ENCODE measurements at places on chromosomes 5 and 9.
A peak's percentile ranks its signal among the peaks of the same experiment; 100 is the strongest.

DNA sequence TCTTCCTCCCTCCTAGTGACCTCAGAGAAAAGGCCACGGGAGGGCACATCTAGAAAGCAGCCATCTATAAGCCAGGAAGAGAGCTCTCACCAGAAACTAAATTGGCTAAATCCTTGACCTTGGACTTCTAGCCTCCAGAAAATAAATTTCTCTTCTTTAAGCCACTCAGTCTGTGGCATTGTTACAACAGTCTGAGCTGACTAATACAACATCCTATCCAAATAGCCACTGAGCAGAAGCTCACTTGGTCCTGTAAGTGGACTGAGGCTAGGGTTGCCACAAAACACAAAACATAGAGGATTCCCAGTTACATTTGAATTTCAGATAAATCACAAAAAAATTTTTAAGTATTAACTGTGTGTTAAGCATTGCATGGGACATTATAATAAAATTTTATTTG, 383.4 kb downstream of the MLLT3 start:
- no peak for DNase-seq

DNA sequence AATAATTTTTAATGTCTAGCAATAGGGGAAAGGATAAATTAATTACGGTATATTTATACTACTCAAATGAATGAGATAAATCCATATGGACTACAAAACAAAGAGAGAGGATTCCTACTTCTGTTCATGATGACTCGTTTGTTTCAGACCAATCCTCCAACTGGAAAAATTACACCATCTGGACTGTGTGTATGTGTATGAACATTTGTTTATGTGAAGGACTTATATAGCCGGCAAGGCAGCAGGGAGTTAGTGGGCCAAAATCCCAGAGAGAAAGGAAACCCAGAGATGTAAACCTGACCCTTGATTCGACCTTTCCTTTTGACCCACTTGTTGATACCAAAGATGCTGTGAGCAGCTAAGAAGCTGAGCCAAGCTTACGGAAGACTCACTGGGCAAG, 20.1 kb downstream of the PDE6A start:
- no peak for DNase-seq

DNA sequence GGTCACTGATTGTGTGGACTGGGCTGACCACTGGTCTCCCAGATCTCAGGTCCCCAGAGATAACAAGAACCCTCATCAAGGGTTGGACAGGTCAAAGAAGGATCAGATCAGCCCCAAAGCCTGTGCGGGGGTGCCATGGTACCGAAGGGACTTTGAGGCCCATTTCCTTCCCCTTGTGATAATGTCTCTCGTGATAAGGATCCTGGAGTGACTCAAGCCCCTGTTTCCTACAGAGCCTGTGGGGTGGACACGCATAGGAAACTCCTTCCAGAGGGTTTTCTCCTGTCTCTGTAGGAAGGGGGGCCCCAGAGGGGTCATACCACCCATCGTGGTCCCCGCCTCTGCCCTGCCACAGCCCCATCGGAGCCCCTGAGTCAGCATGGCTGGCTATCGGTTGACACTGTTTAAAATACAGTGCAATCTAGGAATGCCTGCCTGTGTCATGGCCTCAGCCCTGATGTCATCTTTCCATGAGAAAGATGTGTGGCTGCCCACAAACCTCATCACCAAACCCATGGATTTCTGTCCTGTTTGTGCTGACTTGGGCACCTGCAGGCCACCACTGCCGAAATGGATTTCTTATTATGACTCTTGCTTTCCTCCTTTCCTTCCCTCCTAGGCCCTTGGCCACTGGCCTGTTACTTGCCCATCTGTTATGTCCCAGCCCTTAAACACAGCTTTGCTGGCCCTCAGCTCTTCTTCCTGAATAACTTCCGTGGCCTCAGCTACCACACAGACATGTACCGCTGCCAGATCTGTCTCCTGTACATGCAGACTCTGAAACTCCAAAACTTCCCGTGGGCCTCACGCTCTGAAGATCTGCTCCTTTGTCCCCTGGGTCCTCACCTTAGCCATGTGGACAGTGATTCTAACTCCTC, 2.9 kb upstream of the CSF2 start:
- DNase-seq, result peak; percentile 25

- DNase-seq, result no peak
Measured at GRCh38 chr9:124146031-124146561, 111.7 kb upstream of the NEK6 start.

DNA sequence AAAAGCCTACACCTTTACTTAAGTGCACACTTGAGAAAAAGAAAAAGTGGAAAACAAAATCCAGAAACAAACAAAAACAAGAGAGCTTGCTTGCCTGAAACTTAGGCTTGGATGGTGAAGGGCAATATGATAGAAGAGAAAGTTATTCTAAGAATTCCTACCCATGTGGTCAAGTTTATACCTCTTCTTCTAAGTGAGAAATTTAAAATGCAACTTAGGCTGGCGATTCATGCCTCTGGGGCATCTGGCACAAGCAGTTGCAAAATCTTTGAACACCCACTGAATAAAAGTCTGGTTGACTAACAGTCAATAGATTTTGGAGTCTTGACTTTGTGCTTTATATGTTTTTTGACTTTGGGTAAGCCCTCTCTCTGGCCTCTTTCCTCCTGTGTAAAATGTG, 239.6 kb downstream of the KDM4C start:
- no peak for DNase-seq

GRCh38 chr5:53917095-53917494, 356.7 kb downstream of the NDUFS4 start:
- DNase-seq, result peak; percentile 56

- no peak for DNase-seq
Measured at GRCh38 chr5:135221187-135221473, 177.9 kb downstream of the MACROH2A1 start.

GRCh38 chr5:67636091-67636490, 439.5 kb upstream of the CD180 start:
- DNase-seq, result no peak

GRCh38 chr5:14179446-14179845, 36.3 kb downstream of the TRIO start:
- DNase-seq, result peak; percentile 79

- no peak for DNase-seq
Measured at GRCh38 chr5:172413601-172414171, 40.6 kb downstream of the SH3PXD2B start.

- DNase-seq, result no peak
Measured at GRCh38 chr9:126777733-126778132, 27.1 kb upstream of the ZBTB43 start.

- DNase-seq, result no peak
Measured at GRCh38 chr9:6961845-6962522, 204.2 kb downstream of the KDM4C start.

GRCh38 chr5:164679461-164679860, 1174.0 kb downstream of the MAT2B start:
- no peak for DNase-seq

GRCh38 chr9:82526577-82526976, 536.4 kb downstream of the RASEF start:
- DNase-seq, result peak; percentile 45

GRCh38 chr9:98075332-98075805, 18.8 kb downstream of the NANS start:
- peak; percentile 48 for DNase-seq

GRCh38 chr5:74903165-74903787, 37.1 kb upstream of the FAM169A start:
- no peak for DNase-seq

- DNase-seq, result no peak
Measured at GRCh38 chr5:178469975-178470759, 120.0 kb downstream of the COL23A1 start.

DNA sequence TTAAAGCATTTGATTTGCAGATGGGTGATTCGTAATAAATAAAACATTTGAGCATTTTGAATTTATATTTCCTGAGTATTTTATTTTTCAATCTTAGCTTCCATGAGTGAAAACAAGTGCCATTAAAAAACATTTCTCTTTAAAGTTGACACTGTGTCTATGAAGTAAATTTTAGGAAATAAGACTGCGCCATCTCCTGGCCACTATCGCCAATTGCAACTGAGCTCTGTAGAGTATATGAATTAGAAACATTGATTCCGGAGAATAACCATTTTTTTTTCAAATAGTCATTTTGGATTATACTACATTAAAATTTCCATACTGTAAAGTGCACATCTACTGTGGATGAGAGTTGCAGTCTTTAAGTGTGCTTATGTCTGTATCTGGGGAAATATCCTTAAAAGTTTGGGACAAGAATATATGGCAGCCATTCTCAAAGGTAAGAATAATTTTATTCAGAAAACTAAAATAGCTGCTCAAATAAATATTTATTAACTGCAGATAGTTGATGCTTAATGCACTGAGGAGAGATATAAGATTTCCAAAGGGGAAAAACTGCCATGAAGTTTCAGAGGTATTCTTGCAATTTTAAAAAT, 5.9 kb downstream of the DMRTA1 start:
- DNase-seq, result peak; percentile 36

- no peak for DNase-seq
Measured at GRCh38 chr5:178365501-178366440, 133.2 kb upstream of the PHYKPL start.

- no peak for DNase-seq
Measured at GRCh38 chr5:17694371-17694770, 60.1 kb downstream of the TAF11L14 start.

DNA sequence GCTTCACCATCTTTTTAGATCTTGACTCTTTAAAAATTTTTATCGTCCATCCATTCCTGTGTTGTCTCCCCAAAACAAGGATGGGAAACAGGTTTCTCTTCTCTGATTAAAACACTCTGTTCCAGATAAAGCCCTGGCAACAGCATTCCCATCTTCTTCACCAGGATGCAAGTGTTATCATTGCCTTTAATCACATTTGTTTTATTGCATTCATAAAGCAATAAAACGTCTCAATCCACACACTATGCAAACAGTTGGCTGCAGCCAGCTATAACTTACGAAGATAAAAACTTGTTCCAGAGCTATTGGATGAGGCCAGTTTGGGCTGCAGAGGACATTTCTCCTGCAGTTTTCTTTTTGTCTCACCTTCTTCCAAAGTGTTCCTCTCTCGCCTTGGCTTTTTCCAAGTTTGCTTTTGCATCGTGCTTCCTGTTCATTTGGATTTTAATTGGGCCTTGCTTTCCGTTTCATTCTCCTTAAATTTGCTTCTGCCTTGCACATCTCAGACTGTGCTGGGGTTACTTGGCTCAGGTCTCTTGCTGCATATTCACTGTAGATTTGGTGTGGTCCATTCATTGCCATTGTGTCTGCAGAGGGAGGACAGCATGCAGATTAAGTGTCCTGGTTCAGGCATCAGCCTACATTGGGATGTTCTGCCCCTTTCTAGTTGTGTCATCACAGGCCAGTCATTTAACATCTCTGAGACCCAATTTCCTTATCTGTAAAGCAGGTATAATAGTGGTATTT, 136.5 kb upstream of the LIFR start:
- no peak for DNase-seq

DNA sequence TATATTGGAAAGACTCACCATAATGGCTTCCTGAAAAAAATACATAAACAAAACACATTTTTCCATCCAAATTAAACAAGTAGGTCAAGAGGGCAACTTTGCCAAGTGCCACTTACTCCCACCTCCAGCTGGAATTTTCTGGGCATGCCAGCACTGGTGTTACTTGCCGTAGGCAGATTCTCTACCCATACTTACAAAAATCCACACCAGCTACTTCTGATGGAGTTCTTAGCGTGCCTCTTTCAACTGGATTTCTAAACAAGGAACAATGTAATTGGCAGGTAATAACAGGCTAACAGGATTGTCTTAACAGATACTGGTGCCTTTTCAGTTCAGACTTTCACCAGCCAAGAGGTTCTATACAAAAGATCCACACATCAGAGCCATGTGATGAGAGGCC, 301.4 kb downstream of the MLLT3 start:
- DNase-seq, result no peak

- DNase-seq, result no peak
Measured at GRCh38 chr9:76474419-76474818, 15.4 kb downstream of the GCNT1 start.

GRCh38 chr5:173103411-173103810, 40.9 kb upstream of the BNIP1 start:
- no peak for DNase-seq

DNA sequence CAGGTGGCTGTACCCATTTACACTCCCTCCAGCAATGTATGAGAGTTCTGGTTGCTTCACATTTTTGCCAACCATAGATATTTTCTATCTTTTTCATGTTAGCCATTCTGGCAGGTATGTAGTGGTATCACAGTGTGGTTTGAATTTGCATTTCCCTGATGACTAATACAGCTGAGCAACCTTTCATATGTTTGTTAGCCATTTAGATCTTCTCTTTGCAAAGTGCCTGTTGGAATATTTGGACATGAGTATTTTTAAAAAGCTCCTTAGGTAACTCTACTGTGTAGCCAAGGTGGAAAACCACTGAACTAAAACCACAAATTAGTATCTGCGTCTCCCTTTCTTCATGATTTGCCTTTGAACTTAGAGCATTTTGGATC, 31.9 kb downstream of the IRF1 start:
- peak; percentile 70 for DNase-seq

DNA sequence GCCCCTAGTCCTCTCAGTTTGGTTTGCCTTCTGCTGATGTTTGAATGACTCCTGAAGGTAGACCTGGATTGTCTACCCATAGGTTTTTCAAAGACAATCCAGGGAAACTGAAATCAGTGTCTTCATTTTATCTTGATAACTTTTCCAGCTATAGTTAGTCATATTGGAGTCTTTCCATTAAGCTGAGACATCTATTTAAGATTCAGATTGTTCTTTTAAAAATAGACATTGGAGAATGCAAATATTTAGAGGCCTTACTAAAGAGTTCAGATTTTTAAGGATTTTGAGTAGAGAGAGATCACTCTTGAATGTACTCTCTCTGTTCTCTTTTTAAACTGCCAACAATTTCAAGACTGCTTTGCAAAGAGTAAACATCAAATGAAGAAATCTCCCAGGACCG, 69.1 kb downstream of the GDNF start:
- peak; percentile 27 for DNase-seq

GRCh38 chr5:134020188-134020587, 15.4 kb upstream of the VDAC1 start:
- no peak for DNase-seq

GRCh38 chr9:15972760-15973159, 419.9 kb downstream of the CCDC171 start:
- DNase-seq, result no peak

DNA sequence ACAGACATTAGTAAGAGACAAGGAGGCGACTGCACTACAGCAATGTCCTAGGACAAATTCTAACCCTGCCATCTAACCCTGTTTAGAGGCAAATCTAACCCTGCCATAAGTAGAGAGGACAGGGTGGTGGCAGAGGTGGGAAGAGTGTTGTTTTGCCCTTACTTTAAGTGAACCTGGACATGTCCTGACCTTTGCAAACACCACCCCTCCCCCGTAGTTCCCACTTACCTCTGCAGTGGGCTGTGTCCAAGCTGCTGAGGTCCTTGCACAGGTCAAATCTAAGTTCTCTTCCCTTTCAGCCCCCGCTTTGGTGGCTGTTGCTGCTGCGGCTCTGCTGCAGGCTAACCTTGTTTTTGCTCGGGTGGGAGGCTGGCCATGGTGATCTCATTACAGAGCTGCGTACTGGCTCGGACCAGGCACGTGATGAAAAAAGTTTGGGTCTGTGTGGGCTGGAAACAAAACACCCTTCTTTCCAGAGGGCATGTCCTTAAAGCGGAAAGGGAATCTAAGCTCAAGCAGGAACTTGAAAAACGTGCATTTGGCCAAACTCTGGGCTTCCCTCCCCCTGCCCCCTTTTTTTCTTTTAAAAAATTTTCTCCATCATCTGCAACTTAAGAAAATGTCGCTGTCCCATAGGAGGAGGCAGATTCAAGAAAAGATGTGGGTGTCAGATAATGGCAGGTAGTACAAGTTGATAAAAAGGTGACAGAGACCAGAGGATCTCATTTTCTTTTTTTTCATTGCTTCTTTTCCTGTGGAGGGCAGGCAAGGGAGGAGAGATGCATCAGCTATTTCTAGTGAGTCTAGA, at the start of gene FAXDC2:
TSS of gene FAXDC2 (minus strand) at position 349 of the 808 bp plus-strand sequence. CDS start 12,425 bp downstream, outside the sequence.
- DNase-seq, result peak; percentile 68

Data from fibroblast of skin of scalp (primary cell).